Melanocyte of skin (primary cell): ENCODE measurements at places on chromosomes 6 and 20. TPM values are rescaled to one million over a fixed set of nuclear protein-coding genes. Genes with fewer than 3 reads are reported as not detected.

The TRAPPC3L gene
- under 0.01 TPM in 1 of 2 replicates, not detected in the other for total RNA-seq

The SIRPB1 gene
- 2.9 TPM in 1 of 2 replicates, not detected in the other for total RNA-seq

The C4B gene
- under 0.01 and 0.67 TPM in 2 replicates for total RNA-seq

The ARG1 gene
- not detected in 2 replicates for total RNA-seq

The DTNBP1 gene
- total RNA-seq: 8.7 and 10.5 TPM in 2 replicates

The MPC1 gene
- total RNA-seq: 22.6 and 37.0 TPM in 2 replicates

The STMND1 gene
- total RNA-seq: not detected in 2 replicates

The HLA-DOB gene
- total RNA-seq: 0.93 and 1.00 TPM in 2 replicates

The OR2H1 gene
- total RNA-seq: not detected in 2 replicates

The NOTCH4 gene
- 2.9 and 3.0 TPM in 2 replicates for total RNA-seq

The LINC00237 gene
- total RNA-seq: not detected in 2 replicates

The PFDN6 gene
- 47.2 and 58.3 TPM in 2 replicates for total RNA-seq

The NKX2-2 gene
- total RNA-seq: not detected in 2 replicates

The IMPG1 gene
- total RNA-seq: not detected in 2 replicates

The SIRPB2 gene
- total RNA-seq: not detected in 2 replicates

The MLIP gene
- total RNA-seq: 22.7 and 83.2 TPM in 2 replicates

The NRSN1 gene
- total RNA-seq: not detected in 2 replicates

The RNASET2 gene
- 7.6 and 19.6 TPM in 2 replicates for total RNA-seq

The MCCD1 gene
- not detected in 2 replicates for total RNA-seq

The DDR1 gene
- total RNA-seq: 16.2 and 22.2 TPM in 2 replicates

The SALL4 gene
- total RNA-seq: 6.2 and 11.3 TPM in 2 replicates

The PI16 gene
- not detected in 2 replicates for total RNA-seq

The FRK gene
- 0.67 and 0.93 TPM in 2 replicates for total RNA-seq

The RIPPLY2 gene
- not detected in 2 replicates for total RNA-seq

The HEBP2 gene
- 6.7 and 15.7 TPM in 2 replicates for total RNA-seq

The HSPA12B gene
- 0.15 TPM in 1 of 2 replicates, not detected in the other for total RNA-seq

The PLA2G7 gene
- 1.5 TPM in 1 of 2 replicates, not detected in the other for total RNA-seq

The UQCC2 gene
- total RNA-seq: 21.3 and 29.8 TPM in 2 replicates

The ZBTB46 gene
- total RNA-seq: under 0.01 and 1.1 TPM in 2 replicates

The PSORS1C1 gene
- under 0.01 and 0.67 TPM in 2 replicates for total RNA-seq

The SUMO4 gene
- 2.2 and 2.8 TPM in 2 replicates for total RNA-seq

The FAM217A gene
- not detected in 2 replicates for total RNA-seq

The ANKRD6 gene
- total RNA-seq: 10.0 and 18.9 TPM in 2 replicates

The GSTA1 gene
- not detected in 2 replicates for total RNA-seq

The ANGPT4 gene
- total RNA-seq: not detected in 2 replicates

The DCDC2 gene
- total RNA-seq: under 0.01 TPM in 2 replicates

The HLA-DQA2 gene
- 1.5 TPM in 1 of 2 replicates, not detected in the other for total RNA-seq

The CALHM6 gene
- total RNA-seq: 0.15 and 1.00 TPM in 2 replicates

The MYLK4 gene
- 0.36 and 0.69 TPM in 2 replicates for total RNA-seq

The OPN5 gene
- not detected in 2 replicates for total RNA-seq

The IP6K3 gene
- total RNA-seq: 2.6 and 2.7 TPM in 2 replicates

The MUCL3 gene
- not detected in 2 replicates for total RNA-seq

The LKAAEAR1 gene
- 1.9 TPM in 1 of 2 replicates, not detected in the other for total RNA-seq

The RGS19 gene
- 7.3 and 8.3 TPM in 2 replicates for total RNA-seq

The ID4 gene
- total RNA-seq: 3.1 and 16.4 TPM in 2 replicates

The HEY2 gene
- 0.34 and 0.36 TPM in 2 replicates for total RNA-seq

The EPHA7 gene
- not detected in 2 replicates for total RNA-seq

The GZF1 gene
- 19.6 and 20.7 TPM in 2 replicates for total RNA-seq
